ENCODE measurements at places on chromosomes 4 and X. TPM values are rescaled to one million over a fixed set of nuclear protein-coding genes. Genes with fewer than 3 reads are reported as not detected.

DNA sequence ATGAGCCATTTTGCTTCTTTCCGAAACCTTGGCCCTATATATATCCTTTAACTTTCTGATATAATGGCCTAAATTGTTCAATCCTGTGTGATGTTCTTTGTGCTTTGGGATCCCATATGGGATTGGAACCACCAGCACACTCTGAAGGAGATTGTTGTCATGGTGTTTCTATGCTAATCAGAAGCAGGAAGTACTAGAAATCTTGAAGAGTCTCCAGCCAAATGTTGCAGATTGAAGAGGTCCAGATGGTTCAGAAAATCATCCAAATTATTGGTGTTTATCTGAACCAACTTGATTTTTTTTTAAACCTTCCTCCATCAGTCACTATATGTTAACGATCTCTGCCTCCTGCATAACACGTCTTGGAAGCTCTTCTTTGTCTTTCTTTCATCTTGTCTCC, 72.8 kb downstream of the KIT start:
- no peak for DNase-seq
- no peaks in the 10 kb centered on the region for H3K36me3 ChIP-seq
- no peak overlapping the region for H3K4me3 ChIP-seq
- no peaks in the 10 kb centered on the region for H3K27me3 ChIP-seq
- H3K27ac ChIP-seq = no peak overlapping the region

DNA sequence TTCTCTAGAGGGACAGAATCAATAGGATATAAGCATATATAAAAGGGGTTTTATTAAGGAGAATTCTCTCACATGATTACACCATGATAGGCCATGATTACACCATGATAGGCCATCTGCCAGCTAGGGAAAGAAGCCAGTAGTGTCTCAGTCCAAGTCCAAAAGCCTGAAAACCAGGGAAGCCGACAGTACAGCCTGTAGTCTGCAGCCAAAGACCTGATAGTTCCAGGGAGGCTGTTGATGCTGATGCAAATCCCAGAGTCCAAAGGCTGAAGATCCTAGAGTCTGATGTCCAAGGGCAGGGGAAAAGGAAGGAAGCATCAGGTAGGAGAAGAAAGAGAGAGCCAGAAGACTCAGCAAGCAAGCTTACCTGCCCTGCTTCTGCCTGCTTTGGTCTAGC, 411.3 kb upstream of the EMCN start:
- H3K27ac ChIP-seq = no peak overlapping the region
- no peak overlapping the region for H3K4me3 ChIP-seq
- H3K27me3 ChIP-seq = no peaks in the 10 kb centered on the region
- DNase-seq = no peak
- H3K4me1 ChIP-seq = no peaks in the 10 kb centered on the region
- H3K36me3 ChIP-seq = no peaks in the 10 kb centered on the region

DNA sequence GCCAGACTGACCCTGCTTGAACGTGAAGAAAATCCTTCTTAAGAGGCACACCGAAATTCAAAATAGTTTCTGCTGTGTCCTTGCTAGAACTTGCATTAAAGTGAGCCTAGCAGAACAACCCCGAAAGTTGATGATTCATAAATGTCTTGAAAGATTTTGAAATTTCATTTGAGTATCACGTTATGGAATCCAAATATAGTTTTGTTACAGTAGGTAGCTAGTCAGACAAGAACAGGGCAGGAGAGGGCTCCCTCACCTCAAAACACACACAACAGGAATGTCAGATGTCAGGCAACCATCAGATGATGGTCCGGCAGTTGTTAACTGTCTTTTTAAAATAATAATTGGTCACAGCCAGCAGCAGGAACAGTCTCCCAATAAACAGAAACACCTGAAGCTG, 259.6 kb upstream of the GNPDA2 start:
- no peak for DNase-seq
- no peaks in the 10 kb centered on the region for H3K36me3 ChIP-seq
- H3K27me3 ChIP-seq = no peaks in the 10 kb centered on the region
- no peak overlapping the region for H3K27ac ChIP-seq
- H3K4me3 ChIP-seq = no peak overlapping the region
- no peaks in the 10 kb centered on the region for H3K4me1 ChIP-seq

DNA sequence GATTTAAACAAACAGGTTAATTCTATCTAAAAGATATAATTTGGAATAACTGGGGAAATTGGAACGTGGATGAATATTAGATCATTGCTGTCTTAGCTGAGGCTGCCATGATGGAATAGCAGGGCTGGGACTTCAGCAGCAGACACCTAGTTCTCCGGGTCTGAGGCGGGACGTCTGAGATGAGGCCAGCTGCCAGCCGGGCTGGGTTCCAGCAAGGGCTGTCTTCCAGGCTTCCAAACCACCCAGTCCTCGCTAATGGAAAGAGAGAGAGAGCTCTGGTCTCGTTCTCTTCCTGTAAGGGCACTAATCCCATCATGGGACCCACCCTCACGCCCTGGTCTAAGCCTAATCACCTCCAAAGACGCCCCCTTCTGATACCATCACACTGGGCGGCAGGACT, 85.7 kb downstream of the ADRA2C start:
- no peak for DNase-seq
- no peaks in the 10 kb centered on the region for H3K36me3 ChIP-seq
- no peaks in the 10 kb centered on the region for H3K27me3 ChIP-seq
- H3K27ac ChIP-seq = no peak overlapping the region

- no peaks in the 10 kb centered on the region for H3K36me3 ChIP-seq
- no peak overlapping the region for H3K27ac ChIP-seq
- H3K4me3 ChIP-seq = no peak overlapping the region
- no peak for DNase-seq
These were observed 156.3 kb downstream of the TMEM164 start for GRCh38 chrX:110159235-110159634.

GRCh38 chr4:140395668-140396067, 22.2 kb downstream of the SCOC start:
- no peak overlapping the region for H3K27ac ChIP-seq
- no peaks in the 10 kb centered on the region for H3K4me1 ChIP-seq
- no peak for DNase-seq
- H3K4me3 ChIP-seq = no peak overlapping the region

DNA sequence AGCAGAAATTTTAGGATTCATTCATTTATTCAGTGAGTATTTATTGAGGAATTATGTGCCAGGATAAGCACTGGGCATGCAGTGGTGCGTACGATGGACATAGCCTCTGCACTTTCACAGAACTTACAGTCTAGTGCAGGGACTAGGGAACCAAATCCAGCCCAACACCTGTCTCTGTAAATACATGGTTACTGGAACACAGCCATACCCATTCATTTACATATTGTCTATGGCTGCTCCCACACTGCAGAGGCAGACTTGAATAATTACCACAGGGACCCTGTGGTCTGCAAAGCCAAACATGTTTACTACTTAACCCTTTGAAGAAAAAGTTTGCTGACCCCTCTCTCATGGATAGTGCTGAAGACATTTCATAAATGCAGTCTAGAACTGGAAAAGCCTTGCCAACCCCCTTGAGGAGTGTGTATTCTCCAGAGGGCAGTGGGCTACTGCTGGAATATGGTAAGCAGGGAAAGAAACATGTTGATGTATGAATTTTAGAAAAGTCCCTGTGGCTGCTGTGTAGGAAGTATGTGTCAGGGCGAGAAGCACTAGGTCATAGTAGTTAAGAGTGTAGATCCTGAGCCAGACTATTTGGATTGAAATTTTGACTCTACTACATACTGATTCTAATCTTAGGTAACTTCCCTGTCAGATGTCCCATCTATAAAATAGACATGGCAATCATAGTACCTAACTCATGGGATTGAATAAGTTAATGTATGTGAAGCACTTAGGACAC, 75.5 kb downstream of the GALNT7 start:
- H3K27ac ChIP-seq = no peak overlapping the region
- H3K4me3 ChIP-seq = no peak overlapping the region
- DNase-seq = no peak
- H3K4me1 ChIP-seq = peaks cover 6% of the 10 kb centered on the region
- H3K36me3 ChIP-seq = no peaks in the 10 kb centered on the region
- no peaks in the 10 kb centered on the region for H3K27me3 ChIP-seq

GRCh38 chr4:60611762-60612496, 588.2 kb upstream of the ADGRL3 start:
- no peak overlapping the region for H3K4me3 ChIP-seq
- DNase-seq = no peak
- H3K27me3 ChIP-seq = no peaks in the 10 kb centered on the region
- no peaks in the 10 kb centered on the region for H3K4me1 ChIP-seq

- no peak for DNase-seq
- H3K27me3 ChIP-seq = no peaks in the 10 kb centered on the region
- H3K4me3 ChIP-seq = no peak overlapping the region
- H3K4me1 ChIP-seq = no peaks in the 10 kb centered on the region
- H3K27ac ChIP-seq = no peak overlapping the region
- H3K36me3 ChIP-seq = no peaks in the 10 kb centered on the region
These were observed 1568.4 kb upstream of the TENM3 start for GRCh38 chr4:180674619-180675358.

- H3K27ac ChIP-seq = no peak overlapping the region
- H3K27me3 ChIP-seq = no peaks in the 10 kb centered on the region
These were observed 74.5 kb upstream of the NKX1-1 start for GRCh38 chr4:1480720-1481119.

- no peak overlapping the region for H3K4me3 ChIP-seq
- peaks cover 11% of the 10 kb centered on the region for H3K4me1 ChIP-seq
- DNase-seq = no peak
- no peaks in the 10 kb centered on the region for H3K27me3 ChIP-seq
- H3K27ac ChIP-seq = no peak overlapping the region
- no peaks in the 10 kb centered on the region for H3K36me3 ChIP-seq
These were observed 20.3 kb downstream of the SHISA3 start for GRCh38 chr4:42417550-42417949.

GRCh38 chr4:27861802-27862201, 1001.2 kb downstream of the STIM2 start:
- H3K4me1 ChIP-seq = no peaks in the 10 kb centered on the region
- H3K27me3 ChIP-seq = no peaks in the 10 kb centered on the region
- no peak overlapping the region for H3K27ac ChIP-seq
- DNase-seq = no peak

DNA sequence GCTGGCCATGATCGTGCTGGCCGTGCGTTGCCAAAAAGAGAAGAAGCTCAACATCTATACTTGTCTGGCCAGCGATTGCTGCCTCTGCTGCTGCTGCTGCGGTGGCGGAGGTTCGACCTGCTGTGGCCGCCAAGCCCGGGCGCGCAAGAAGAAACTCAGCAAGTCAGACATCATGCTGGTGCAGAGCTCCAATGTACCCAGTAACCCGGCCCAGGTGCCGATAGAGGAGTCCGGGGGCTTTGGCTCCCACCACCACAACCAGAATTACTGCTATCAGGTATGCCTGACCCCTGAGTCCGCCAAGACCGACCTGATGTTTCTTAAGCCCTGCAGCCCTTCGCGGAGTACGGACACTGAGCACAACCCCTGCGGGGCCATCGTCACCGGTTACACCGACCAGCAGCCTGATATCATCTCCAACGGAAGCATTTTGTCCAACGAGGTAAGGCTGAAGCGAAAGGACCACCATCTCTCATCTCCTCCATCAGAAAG, 3.3 kb downstream of the PCDH10 start:
- no peak for DNase-seq
- peak overlapping the region; percentile 56 for H3K4me3 ChIP-seq
- peak overlapping the region; percentile 40 for H3K27ac ChIP-seq
- peaks cover 30% of the 10 kb centered on the region for H3K4me1 ChIP-seq

DNA sequence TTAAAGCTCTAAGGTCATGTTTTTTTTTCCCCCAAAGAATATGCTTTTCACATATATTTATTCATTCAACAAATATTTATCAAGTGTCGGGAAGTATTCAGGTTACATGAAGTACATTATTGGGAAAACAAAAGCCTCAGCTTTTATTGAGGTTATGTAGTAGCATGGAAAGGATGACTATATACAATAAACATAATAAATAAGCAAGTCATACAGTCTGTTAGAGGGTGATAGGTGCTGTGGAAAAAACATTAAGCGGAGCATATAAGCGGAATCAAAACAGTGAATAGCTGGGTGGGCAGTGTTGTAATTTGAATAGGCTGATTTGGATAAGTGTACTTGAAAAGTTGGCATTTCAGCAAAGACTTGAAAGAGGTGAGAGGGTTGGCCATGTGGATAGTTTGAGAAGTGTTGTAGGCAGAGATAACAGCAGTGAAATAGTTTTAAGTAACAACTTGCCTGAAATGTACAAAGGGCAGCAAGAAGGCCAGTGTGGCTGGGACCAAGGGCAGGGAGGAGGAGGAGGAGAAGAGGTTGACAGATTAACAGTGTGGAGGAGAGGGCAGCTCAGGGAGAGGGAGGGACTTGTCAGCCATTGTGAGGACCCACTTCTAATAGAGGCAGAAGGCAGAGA, 558.7 kb downstream of the SPRY1 start:
- H3K36me3 ChIP-seq = no peaks in the 10 kb centered on the region
- DNase-seq = no peak
- H3K4me1 ChIP-seq = no peaks in the 10 kb centered on the region
- H3K27ac ChIP-seq = no peak overlapping the region
- H3K27me3 ChIP-seq = no peaks in the 10 kb centered on the region

- no peaks in the 10 kb centered on the region for H3K36me3 ChIP-seq
- no peaks in the 10 kb centered on the region for H3K27me3 ChIP-seq
- no peak overlapping the region for H3K27ac ChIP-seq
- H3K4me3 ChIP-seq = no peak overlapping the region
- no peak for DNase-seq
These were observed 15.5 kb downstream of the P2RY8 start for GRCh38 chrX:1521459-1521956.

- H3K27ac ChIP-seq = no peak overlapping the region
- DNase-seq = no peak
- no peaks in the 10 kb centered on the region for H3K4me1 ChIP-seq
- no peak overlapping the region for H3K4me3 ChIP-seq
- H3K27me3 ChIP-seq = no peaks in the 10 kb centered on the region
These were observed 180.5 kb downstream of the PPP1R2C start for GRCh38 chrX:42597481-42597880.

- no peak overlapping the region for H3K27ac ChIP-seq
- H3K4me3 ChIP-seq = no peak overlapping the region
- DNase-seq = no peak
- H3K36me3 ChIP-seq = no peaks in the 10 kb centered on the region
These were observed 374.3 kb downstream of the IQCM start for GRCh38 chr4:149441338-149441737.

GRCh38 chrX:66000628-66001272, 39.1 kb downstream of the VSIG4 start:
- H3K27ac ChIP-seq = no peak overlapping the region
- H3K4me1 ChIP-seq = no peaks in the 10 kb centered on the region
- H3K4me3 ChIP-seq = no peak overlapping the region

DNA sequence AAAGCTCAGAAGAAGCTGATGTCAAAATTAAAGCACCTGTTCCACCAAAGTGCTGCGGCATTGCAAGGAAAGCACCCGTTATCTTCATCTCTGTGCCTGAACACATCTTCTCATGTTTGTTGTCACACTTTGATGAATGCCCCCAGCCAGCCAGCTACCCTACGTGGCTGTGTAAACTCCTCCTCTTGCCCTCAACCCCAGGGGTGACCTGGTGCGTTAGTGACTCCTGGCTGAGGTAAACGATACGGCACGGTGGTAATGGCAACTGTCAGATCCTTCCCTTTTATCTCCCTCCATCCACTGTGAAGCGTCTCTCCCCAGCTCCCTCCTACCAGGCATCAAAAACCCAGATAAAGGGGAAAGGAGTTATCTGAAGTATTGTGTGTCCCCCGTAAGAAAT, 90.6 kb upstream of the WWC2 start:
- H3K27me3 ChIP-seq = peaks cover 18% of the 10 kb centered on the region
- H3K36me3 ChIP-seq = no peaks in the 10 kb centered on the region
- no peak overlapping the region for H3K4me3 ChIP-seq
- H3K27ac ChIP-seq = no peak overlapping the region
- DNase-seq = no peak

Gene DMP1
- not detected for total RNA-seq

Gene STIM2
- total RNA-seq = 23.6 TPM

Gene CPZ
- not detected for total RNA-seq

Gene PGK1
- 377 TPM for total RNA-seq

Gene ODAPH
- not detected for total RNA-seq

Gene XAGE3
- total RNA-seq = not detected

Gene NKX6-1
- not detected for total RNA-seq

Gene CFAP47
- total RNA-seq = not detected

Gene CNGA1
- not detected for total RNA-seq

Measured in endothelial cell of umbilical vein (primary cell).